Upper lobe of right lung (tissue), 1 donor: ENCODE measurements at places on chromosomes 3 and 15. TPM values are rescaled to one million over a fixed set of nuclear protein-coding genes. Genes with fewer than 3 reads are reported as not detected.

The SOX14 gene
- total RNA-seq, result not detected

The SH3BP5 gene
- total RNA-seq, result 110 TPM

DNA sequence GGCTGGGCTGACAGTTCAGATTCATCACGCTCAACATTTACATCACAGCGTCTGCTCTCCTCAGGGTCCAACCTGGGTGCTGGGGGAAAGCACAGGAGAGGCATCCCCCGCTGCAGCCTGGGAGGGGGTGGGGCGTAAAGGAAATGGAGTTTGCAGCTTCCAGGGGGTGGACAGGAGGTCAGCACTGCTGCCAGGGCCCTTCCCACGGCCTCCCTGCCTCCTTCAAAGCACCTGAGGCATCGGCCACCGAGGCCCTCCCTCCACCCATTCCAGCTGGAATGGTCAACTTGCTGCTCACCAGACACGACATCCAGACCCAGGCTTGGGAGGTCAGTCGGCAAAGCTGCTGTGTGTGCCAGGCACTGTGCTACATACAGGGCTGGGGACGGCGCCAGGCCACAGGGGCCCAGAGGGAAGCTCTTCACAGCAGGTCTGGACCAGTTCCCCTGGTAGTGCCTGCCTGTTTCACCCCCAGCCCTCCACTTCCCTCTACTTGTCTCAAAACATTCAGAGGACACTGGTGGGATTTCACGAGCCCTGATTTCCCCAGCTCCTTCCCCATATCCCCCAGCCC, 120.7 kb downstream of the ANP32A start:
- DNase-seq, result no peak
- H3K4me1 ChIP-seq, result peaks cover 21% of the 10 kb centered on the region
- H3K27ac ChIP-seq, result no peak overlapping the region
- H3K27me3 ChIP-seq, result no peaks in the 10 kb centered on the region
- H3K4me3 ChIP-seq, result no peak overlapping the region

- no peaks in the 10 kb centered on the region for H3K36me3 ChIP-seq
- DNase-seq, result no peak
- H3K4me1 ChIP-seq, result peaks cover 23% of the 10 kb centered on the region
- H3K27ac ChIP-seq, result peak overlapping the region; percentile 6
- no peak overlapping the region for H3K4me3 ChIP-seq
These were observed 5.7 kb upstream of the MAPK6 start for GRCh38 chr15:52013151-52013791.

GRCh38 chr15:69272891-69273290, 25.8 kb upstream of the PAQR5 start:
- no peak overlapping the region for H3K27ac ChIP-seq
- DNase-seq, result no peak
- H3K27me3 ChIP-seq, result no peaks in the 10 kb centered on the region
- peaks cover 6% of the 10 kb centered on the region for H3K4me1 ChIP-seq
- no peak overlapping the region for H3K4me3 ChIP-seq
- no peaks in the 10 kb centered on the region for H3K36me3 ChIP-seq

- no peak overlapping the region for H3K27ac ChIP-seq
- H3K4me1 ChIP-seq, result peaks cover 6% of the 10 kb centered on the region
- H3K36me3 ChIP-seq, result peaks cover 20% of the 10 kb centered on the region
- no peaks in the 10 kb centered on the region for H3K27me3 ChIP-seq
- H3K4me3 ChIP-seq, result no peak overlapping the region
- peak; percentile 9 for DNase-seq
These were observed 8.3 kb upstream of the SEMA7A start for GRCh38 chr15:74442063-74442462.

DNA sequence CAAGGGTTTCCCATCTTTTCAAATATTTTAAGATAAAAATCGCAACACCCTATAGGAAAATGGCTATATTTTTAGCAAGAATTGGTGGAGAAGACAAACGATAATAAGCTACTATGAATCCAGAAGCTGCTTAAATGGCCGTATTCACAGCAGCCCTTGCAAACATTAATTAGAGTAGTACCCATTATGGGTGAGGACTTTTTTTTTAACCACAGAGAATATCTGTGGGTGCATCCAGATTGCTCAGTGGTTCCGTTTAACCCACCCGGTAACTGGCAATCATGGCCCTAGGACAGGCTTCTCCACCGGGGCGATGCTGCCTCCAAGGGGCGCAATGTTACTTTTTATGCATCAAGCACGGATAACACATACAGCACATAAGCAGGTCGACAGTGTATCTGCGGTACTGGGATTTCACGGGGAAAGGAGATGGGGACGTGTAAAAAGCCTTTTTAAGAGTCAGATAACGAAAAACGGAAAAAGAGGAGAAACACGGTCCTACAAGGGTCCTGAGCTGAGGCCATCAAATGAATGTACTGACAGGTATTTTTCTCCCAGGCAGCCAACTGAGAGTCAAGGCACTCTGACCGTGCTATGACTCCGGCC, 968 bp upstream of the TMEM266 start:
- no peak overlapping the region for H3K27ac ChIP-seq
- peaks cover 15% of the 10 kb centered on the region for H3K4me1 ChIP-seq
- no peak for DNase-seq
- H3K4me3 ChIP-seq, result peak overlapping the region; percentile 62
- H3K36me3 ChIP-seq, result no peaks in the 10 kb centered on the region
- peaks cover 14% of the 10 kb centered on the region for H3K27me3 ChIP-seq
